ENCODE measurements at places on chromosomes 2 and 18. TPM values are rescaled to one million over a fixed set of nuclear protein-coding genes. Genes with fewer than 3 reads are reported as not detected.

The TTN gene
- 153 TPM for total RNA-seq

DNA sequence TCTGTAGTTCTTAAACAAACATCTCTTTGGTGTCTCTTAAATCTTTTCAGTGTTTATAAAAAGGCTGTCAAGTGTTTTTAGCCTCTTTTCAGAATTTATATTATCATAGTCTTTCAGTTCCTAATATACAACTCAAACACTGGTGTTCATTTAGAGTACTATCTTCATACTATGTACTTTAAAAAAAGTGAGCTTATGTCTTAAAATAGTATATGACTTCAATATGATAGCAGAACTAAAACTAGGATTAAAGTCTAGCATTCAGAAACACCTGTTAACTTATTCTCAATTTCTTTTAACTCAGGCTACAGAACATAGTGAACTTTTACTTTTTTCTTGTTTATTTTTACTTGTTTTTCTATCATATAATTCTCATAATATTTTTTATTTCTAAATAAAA is 14.7 kb upstream of the IKZF2 start:
- H3K27me3 ChIP-seq, result no peaks in the 10 kb centered on the region
- H3K4me1 ChIP-seq, result no peaks in the 10 kb centered on the region
- H3K4me3 ChIP-seq, result no peak overlapping the region

The TBC1D8 gene
- total RNA-seq, result 1.0 TPM

The C2orf68 gene
- 43.9 TPM for total RNA-seq

GRCh38 chr2:64065516-64065915 is 46.3 kb upstream of the VPS54 start:
- H3K4me1 ChIP-seq, result peaks cover 6% of the 10 kb centered on the region
- no peak for DNase-seq
- H3K4me3 ChIP-seq, result no peak overlapping the region

DNA sequence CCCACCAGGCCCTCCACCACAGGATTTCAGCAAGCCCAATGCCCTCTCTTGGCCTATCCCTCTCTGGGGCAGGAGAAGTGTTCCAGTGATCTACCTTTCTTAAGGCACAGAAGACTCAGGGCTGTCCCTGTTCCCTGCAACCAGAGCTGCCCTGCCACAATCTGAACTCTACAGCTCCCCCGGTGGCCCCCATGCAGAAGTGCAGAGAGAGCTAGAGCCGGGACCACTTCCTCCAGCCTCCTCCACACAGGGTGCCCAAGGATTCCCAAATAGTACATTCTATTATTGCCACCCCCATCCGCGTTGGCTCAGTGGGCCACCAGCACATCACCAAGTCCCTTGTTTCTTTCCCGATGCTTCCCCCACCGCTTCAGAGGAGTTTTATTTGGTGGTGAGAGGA is 114.8 kb upstream of the PTPRM start:
- no peak overlapping the region for H3K27ac ChIP-seq
- no peak overlapping the region for H3K4me3 ChIP-seq
- DNase-seq, result no peak
- H3K27me3 ChIP-seq, result no peaks in the 10 kb centered on the region
- no peaks in the 10 kb centered on the region for H3K36me3 ChIP-seq

GRCh38 chr2:118921646-118922045 is 20.3 kb upstream of the MARCO start:
- H3K27me3 ChIP-seq, result peaks cover 2% of the 10 kb centered on the region
- no peak overlapping the region for H3K4me3 ChIP-seq
- H3K27ac ChIP-seq, result no peak overlapping the region
- DNase-seq, result no peak
- H3K36me3 ChIP-seq, result no peaks in the 10 kb centered on the region

DNA sequence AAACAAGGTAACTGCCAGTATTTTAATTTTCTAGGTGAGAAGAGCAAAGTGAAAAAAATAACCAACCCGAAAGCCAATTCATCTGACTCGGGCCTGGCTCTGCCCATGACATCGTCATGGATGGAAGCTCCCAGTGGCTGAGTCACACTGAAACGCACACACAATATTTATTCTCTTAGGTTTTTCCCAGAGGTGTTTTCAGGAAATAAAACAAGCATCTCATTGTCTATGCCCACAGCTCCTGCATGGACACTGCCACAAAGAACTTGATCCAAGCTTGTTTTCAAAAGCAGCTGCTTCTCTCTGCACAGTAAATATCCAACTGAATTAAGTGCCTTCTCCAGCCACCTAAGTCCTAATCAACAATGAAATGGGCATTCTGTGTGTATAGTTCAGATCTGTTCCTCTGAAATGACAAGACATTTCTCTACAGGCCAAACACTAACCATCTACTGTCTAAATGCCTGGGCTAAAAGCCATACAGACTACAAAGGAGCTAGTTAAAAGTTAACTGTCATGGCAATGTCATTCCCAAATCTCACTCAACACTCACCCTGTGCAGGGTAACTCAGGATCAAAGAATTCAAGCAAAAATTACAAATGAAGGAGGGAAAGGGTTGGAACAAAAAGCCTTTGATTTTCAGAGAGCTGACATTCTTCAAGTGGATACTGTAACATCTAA is 62.9 kb downstream of the RPL31 start:
- DNase-seq, result no peak
- no peaks in the 10 kb centered on the region for H3K27me3 ChIP-seq
- no peaks in the 10 kb centered on the region for H3K36me3 ChIP-seq
- H3K4me1 ChIP-seq, result no peaks in the 10 kb centered on the region
